Nasal cavity respiratory epithelium epithelial cell of viscerocranial mucosa (primary cell): ENCODE measurements at places on chromosomes 2 and 18. TPM values are rescaled to one million over a fixed set of nuclear protein-coding genes. Genes with fewer than 3 reads are reported as not detected.

The TMEM200C gene
- total RNA-seq: under 0.01 TPM in 1 of 2 replicates, not detected in the other

The AOX1 gene
- 4.2 and 7.5 TPM in 2 replicates for total RNA-seq

The IL36RN gene
- total RNA-seq: 2.0 and 5.1 TPM in 2 replicates

The TRAPPC8 gene
- 50.6 and 60.9 TPM in 2 replicates for total RNA-seq

The CNDP1 gene
- total RNA-seq: not detected in 2 replicates

The CCDC93 gene
- total RNA-seq: 18.8 and 39.5 TPM in 2 replicates

The DOK6 gene
- 0.07 TPM in 1 of 2 replicates, not detected in the other for total RNA-seq

The KCNS3 gene
- 4.1 and 8.1 TPM in 2 replicates for total RNA-seq

The UGT1A9 gene
- not detected in 2 replicates for total RNA-seq

The ADD2 gene
- total RNA-seq: under 0.01 TPM in 1 of 2 replicates, not detected in the other

The CHRNG gene
- not detected in 2 replicates for total RNA-seq

The AQP12A gene
- total RNA-seq: not detected in 2 replicates

The TNFRSF11A gene
- 0.34 and 1.00 TPM in 2 replicates for total RNA-seq

The CCBE1 gene
- 0.28 and 2.1 TPM in 2 replicates for total RNA-seq

The ADCYAP1 gene
- total RNA-seq: not detected in 2 replicates

The NEMP2 gene
- total RNA-seq: 2.4 and 2.5 TPM in 2 replicates

The C2orf72 gene
- 0.14 TPM in 1 of 2 replicates, not detected in the other for total RNA-seq

The SCYGR4 gene
- total RNA-seq: not detected in 2 replicates

The GPR35 gene
- 0.34 and 0.85 TPM in 2 replicates for total RNA-seq
